ENCODE measurements at places on chromosomes 11 and 22.

GRCh38 chr11:130728185-130729180 lies 187.8 kb downstream of the SNX19 start:
- no peak for DNase-seq

DNA sequence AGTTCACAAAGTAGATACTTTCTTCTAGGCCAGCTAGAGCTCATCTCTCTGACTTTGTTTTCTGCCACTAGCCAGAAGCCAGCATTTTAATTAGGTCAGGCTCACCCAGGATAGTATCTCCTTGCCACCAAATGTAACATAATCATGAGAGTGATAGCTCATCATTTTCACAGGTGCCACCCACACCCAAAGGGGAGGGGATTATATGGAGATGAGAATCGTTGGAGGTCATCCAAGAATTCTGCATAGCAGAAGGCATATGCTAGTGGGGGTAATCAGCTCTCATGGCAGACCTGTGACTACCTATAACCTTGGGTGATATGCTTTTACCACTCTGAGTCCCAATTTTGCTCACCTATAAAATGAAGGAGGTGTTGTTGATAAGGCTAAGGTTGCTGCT lies 523.0 kb downstream of the METTL15 start:
- no peak for DNase-seq

DNA sequence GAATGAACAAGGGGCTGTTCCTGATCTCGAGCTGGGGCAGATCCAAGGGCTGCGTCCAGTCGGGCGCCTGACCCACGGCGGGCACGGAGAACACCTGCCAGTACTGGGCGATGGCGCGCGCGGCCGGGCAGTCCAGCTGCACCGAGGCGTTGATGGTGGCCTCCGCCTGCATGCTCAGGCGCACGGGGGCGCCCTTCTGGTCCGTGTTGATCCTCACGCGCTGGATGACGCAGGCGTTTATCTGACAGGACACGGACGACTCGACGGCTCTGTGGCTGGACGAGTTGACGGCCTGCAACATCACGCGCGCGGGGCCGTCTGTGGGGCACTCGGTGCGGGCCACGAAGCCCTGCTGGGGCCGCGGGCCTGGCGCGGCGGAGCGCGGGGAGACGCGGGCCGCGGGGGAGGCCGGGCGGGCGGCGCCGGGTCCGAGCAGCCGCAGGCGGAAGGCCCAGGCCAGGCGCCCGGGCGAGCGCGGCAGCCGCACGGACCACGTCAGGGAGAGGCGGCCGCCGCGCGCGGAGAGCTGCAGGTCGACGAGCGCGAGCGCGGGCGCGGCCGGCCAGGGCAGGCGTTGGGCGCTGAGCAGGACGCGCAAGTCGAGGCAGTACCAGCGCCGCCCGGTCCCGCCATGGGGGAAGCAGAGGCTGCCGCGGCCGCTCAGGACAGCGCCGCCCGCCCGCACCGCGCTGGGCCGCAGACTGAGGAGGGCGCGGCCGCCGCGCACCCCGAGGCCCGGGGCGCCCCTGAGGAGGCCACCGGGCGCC lies 511 bp downstream of the PKDREJ start:
- DNase-seq, result no peak

GRCh38 chr22:38900677-38901076 lies 28.7 kb upstream of the CBX6 start:
- no peak for DNase-seq

DNA sequence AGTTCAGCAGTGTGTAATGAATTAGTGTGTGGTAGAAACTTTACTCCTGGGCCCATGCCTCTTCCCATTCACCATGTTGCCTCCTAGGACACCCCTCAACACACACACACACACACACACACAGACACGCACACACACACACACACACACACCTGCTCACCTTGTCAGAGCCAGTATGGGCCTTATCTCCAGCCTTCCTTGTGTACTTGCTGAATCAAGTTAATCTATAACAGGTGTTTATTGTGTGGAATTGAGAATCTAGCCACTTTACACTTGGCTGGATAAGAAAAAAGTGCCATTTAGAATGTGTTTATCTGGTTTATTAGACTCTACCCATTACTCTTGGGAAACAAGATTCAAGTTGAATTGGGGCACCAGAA lies 14.5 kb upstream of the ZDHHC13 start:
- DNase-seq, result no peak

DNA sequence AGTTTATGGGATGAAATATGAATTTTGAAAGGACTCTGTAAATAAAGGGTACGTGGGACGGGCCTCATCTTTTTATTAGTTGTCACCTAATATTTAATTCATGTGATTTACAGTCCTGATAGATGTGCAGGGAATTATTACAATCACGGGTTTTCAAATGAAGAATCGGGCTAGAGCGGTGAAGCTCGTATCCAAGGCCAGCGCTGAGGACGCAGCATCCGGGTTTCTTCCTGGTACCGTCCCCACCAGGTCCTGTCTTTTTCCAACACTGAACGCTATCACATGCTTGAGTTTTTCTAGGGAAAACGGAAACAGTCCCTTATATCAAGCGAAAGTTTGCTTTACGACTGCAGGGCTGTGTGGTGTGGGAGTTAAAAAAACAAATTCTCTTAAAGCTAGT lies 787 bp downstream of the SMDT1 start:
- no peak for DNase-seq

- DNase-seq, result no peak
Measured at GRCh38 chr11:16806791-16807190, 68.3 kb downstream of the C11orf58 start.

GRCh38 chr22:23233084-23233531 lies 52.8 kb downstream of the BCR start:
- DNase-seq, result no peak

GRCh38 chr11:92880381-92880780 lies 89.1 kb upstream of the MTNR1B start:
- no peak for DNase-seq

DNA sequence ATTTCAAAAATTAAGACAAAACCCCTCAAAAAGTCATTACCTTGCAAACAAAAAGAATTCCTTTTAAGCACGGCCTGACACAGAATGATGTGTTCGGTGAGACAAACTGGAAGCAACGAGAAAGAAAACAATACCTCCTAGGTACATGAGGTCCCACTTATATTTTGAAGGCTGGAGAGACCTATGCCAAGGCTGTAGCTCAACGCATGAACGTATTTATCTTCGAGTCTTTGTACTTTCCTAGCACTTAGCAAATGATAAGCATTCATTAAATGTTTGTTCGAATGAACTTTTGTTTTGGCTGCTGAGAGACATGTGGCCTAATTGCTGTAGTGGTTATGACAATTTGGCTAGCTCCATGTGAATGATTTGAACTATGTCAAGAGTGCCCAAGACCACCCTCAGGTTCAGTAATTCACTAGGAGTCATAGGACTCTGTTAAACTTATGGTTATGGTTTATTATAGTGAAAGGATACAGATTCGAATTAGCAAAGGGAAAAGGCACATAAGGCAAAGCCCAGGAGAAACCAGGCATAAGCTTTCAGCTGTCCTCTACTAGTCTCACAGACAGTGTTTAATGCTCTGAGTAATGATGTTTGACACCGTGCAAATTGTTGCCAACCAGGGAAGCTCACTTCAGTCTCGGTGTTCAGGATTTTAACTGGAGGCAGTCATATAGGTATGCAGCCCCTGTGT lies 26.0 kb upstream of the HORMAD2 start:
- DNase-seq, result no peak

- DNase-seq, result no peak
Measured at GRCh38 chr11:93608364-93608763, 53.1 kb upstream of the CEP295 start.

- no peak for DNase-seq
Measured at GRCh38 chr22:35684270-35684700, 33.4 kb upstream of the APOL5 start.

DNA sequence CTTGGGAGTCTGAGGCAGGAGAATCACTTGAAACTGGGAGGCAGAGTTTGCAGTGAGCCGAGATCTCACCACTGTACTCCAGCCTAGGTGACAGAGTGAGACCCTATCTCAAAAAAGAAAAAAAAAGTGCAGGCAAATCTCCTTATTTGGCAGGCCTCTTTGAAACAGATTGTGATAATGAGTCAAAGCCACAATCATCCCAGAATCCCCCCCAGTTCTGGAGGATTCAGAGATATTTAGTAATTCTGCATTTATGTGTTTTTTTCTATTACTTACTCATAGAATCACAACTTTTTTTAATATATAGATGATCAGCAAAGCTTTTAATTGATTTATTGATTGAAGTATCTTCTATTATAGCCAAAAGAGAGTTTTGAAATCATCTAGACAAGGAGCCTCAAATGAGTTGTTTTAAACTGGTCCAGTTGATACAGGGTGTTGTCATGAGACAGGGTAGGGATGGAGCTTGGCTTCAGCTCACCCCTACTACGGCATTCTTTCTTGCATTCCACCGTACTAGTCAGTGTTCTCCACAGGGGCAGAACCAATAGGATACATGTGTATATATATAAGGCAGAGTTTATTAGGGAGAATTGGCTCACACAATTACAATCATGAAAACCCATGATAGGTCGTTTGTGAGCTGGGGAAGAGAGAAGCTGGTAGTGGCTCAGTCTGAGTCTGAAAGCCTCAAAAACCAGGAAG lies 39.3 kb upstream of the SORL1 start:
- no peak for DNase-seq

- no peak for DNase-seq
Measured at GRCh38 chr22:37002633-37003032, 16.6 kb downstream of the TST start.

GRCh38 chr11:18245396-18245795 lies 3.1 kb downstream of the SAA2 start:
- no peak for DNase-seq

DNA sequence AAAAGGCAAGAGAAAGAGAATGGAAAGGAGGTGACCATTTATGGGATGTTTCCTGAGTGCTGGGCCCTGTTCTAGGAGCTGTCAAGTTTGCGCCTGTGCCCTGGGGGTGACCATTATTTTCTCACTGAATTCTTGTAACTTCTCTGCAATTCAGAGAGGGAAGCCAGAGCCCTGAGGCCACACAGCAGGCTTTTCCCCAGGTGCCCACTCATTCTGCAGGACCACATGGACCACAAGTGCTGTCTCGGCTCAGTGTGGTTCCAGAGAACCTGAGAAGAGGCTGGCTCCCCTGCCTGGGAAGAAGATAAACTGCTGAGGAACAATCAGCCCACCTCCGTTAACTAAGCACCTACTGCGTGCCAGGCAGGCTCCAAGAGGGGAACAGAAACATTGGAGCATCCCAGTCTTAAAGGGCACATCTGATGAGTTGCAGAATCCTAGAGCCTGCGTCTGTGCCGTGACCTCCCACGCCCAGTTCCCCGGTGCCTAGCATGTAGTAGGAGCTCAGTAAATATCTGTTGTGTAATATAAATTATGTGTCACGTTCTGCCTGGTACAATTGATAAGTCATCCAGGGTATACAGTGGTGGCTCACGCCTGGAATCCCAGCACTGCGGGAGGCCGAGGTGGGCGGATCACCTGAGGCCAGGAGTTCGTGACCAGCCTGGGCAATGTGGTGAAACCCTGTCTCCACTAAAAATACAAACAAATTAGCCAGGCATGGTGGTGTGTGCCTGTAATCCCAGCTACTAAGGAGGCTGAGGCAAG lies 31.6 kb upstream of the CRYBB3 start:
- DNase-seq, result no peak

DNA sequence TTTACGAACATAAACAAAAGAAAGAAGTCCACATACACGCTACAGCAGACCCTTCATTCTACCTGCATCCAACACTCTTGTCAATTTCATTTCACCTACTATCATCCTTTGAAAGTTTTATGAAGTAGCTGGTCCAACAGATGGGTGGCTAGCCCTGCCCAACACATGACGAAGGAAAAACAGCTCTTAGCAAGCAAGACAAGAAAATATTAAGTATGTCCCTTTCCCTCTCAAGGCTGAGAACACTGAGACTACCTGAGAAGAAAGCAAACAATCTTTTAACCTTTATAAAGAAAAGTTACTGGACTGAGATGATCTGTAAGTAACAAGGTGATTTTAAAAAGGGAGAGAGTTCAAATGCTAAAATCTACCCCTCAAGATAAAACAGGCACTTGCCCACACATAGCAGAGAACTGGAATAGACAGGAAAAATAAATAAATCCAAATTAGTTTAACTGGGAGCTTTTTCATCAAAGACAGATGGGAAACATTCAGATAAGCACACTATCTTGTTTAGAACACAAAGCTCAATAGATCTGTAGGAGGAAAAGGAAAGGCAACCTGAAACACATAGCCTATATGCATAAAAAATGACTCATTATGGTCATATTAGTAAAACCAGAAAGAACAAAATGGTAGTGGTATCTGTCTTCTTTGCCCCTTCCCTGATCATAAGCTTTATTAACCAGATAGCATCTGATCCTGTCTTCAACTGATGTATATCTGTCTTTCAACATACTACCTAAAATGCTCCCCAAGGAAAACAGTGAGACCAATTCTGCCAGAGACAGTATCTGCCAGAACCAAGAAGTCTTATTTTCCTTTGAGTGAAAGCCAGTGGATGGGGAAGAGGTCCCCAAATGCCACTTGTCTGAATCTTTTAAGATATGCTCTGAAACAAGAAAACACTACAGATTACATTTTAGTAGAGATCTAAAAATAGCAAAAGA lies 104.3 kb downstream of the MRTFA start:
- DNase-seq, result no peak

DNA sequence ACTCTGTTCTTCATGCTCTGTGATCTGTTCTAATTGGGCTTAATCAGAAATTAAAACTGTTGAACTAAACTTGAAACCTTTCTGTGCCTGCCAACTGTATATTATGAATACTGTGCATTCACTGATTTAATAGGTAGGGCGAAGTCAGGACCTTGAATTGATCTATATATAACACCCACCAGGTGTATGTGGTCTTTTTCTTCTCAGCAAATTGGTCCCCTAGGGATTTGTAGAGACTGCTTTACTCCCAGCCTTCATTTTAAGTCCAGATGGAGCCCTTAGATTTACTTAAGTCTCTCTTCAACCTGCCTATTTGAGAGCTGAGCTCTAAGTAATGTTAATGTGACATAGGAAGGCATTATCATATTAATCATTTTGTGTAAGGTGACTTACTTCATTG lies 257.5 kb downstream of the TMEM135 start:
- DNase-seq, result no peak

- no peak for DNase-seq
Measured at GRCh38 chr11:10561947-10562346, 6.5 kb downstream of the LYVE1 start.

GRCh38 chr22:26756675-26757293 lies 99.4 kb downstream of the MIAT start:
- DNase-seq, result no peak

GRCh38 chr11:110990311-110990710 lies 255.2 kb upstream of the POU2AF2 start:
- DNase-seq, result no peak

DNA sequence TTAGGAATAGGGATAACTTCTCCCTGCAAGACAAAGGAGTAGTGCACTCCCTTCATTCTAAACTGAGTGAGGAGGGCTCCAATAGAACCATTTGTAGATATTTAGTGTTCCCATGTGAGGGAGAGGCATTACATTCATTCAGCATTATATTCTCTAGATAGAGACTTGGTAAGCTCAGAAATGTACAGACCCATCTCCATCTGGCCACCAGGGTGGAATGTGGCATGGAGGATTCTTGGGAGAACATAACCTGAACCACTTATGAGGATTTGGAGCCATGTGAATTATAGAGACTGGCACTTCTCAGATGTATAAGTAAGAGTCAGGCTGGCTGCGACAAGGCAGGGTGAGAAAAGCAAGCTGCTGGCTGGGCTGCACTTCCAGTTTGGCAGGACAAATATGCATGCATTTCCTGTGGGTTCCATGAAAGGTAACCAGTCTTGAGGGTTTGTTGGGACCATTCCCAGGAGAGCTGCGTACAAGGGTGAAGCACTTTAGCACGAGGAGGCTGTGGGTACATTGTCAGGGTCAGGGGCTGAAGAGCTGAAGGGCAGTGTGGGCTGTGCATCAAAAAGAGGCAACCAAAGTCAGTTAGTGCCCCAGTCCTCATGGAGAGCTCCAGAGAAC lies 9.2 kb downstream of the RRP8 start:
- DNase-seq, result no peak
